ENCODE measurements at places on chromosomes 4 and X.

GRCh38 chr4:176333076-176333475 is 13.3 kb downstream of the SPCS3 start:
- DNase-seq, result no peak

DNA sequence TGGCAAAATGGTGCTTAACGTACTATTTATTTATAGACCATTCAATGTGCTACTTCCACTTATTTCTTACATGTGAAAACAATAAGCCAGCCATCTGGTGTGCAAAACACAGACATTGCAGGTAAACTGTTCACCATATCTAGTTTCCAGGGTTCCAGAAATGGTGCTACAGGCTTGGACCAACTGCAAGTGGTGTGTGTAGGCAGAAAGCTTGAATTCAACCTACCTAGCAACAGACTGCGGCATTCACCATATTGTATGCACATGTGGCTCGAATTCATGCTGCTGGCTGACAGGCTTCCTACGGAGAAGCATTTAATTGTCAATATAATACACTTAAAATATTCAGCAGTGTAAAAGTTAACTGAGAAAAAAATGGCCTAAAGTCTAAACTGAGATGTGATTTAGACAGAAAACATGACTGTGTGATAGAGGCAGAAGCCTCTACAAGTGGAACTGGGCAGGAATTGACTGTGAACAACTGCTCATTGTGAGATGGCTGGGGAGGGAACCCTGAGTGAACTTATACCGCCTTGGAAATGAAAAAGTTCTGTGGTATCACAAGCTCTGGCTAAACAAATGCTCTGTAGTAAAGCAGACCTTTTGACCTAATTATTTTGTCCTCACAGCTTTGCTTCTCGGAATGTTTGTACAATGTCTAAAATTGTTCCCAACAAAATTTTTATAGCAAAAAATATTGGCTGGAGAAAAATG is 434.7 kb downstream of the GRIA2 start:
- DNase-seq, result no peak

- no peak for DNase-seq
Observed at GRCh38 chrX:1475481-1475880, 22.8 kb upstream of the ASMTL start.

DNA sequence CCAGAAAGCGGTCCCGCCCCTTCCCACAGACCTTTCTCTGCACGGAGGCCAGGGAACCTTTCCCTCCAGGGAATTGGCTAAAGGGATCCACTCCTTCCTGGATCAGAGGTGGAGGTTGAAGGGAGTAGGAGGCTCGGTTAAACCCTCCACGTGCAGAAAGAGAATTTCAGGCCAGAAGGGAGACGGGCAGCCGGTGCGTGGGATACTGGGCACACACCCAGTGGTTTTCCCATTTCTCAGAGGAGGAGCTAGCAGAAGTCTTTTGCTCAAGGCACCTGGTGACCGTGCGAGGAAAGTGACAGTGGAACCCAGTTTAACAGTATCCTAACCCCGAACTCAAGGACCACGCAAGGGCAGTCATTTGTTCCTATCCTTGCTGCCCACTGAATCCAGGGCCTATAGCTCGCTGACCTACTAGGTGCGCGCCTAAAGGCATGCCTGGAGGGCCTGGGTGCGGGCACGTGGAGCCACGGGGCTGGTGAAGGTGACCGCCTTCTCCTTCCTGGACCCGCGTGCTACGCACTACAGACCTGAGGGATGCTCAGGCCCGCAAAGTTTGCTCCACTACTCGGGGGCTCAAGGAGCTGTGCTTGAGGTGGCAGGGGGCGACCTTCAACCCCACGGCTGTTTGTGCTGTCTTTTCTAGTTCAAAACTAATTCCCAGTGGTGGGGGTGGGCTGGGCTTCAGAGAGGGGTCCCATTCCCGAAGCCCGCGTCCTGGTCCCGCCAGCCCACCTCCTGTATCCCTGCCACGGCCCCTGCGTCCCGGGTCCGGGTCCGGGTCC is 587 bp upstream of the AFF2 start:
- no peak for DNase-seq

- DNase-seq, result no peak
Observed at GRCh38 chrX:129736491-129736890, 2.3 kb upstream of the XPNPEP2 start.

DNA sequence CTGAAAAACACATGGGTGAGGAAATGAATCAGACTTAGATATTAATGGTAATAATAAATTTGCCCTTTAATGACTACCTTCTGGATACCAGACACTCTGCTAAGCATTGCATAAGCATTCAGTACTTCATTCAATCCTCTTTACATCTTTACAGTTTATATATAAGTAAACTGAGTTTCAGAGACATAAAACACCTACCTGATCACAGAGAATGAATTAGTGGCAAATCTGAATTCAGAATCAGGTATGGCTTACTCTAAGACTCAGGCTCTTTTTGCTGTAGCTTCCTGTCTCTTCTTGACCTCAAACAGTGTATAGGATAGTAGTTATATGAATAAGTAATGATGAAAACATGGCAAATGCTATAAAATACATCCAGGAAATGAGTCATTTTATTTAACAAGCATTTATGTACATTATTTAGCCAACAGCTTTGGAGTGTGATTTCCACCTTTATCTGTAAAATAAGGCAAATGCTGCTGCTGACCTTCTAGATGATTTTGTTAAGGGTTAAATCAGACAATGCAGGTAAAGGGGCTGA is 83.9 kb downstream of the VEGFC start:
- DNase-seq, result no peak

Measured in inflammatory macrophage treated with lipopolysaccharide for 1 hour (primary cell).